Effector memory CD4-positive, alpha-beta T cell (primary cell): ENCODE measurements at places on chromosomes 3 and 15.

DNA sequence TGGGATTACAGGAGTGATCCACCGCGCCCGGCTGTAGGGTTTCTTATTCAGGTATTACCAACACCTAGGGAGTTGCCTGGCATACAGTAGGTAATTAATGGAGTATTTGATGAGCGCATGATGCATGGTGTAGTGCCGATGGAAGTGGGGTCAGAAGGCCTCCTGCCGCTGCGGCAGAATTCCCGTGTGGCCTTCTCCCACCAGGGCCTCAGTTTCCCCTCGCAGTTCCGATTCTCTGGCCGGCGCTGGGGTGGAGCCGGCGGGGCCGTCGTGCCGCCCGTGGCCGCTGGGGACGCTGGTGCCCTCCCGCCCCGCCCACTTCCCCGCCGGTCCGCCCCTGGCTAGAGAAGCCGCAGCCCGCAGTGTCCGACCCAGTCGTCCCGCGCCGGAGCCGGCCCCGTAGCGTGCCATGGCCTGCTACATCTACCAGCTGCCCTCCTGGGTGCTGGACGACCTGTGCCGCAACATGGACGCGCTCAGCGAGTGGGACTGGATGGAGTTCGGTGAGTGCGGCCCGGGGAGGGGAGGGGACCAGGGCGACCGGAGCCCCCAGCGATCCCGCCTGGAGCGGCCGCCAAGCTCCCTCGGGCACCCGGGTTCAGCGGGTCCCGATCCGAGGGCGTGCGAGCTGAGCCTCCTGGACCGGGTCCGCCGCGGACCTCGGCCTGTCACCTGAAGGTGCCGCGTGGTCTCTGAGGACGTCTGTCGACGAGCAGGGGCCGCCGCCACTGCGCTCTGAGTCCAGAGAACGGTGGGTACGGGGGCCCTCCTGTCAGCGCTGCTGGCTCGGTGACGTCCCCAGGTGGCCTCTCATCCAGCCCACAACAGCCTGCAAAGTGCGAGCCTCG lies at the start of gene IRAK2:
Gene IRAK2, plus strand, starts transcription at position 374 of the 848 bp plus-strand sequence. Its CDS starts 36 bp downstream, at position 410.
- no peaks in the 10 kb centered on the region for H3K36me3 ChIP-seq
- peaks cover 4% of the 10 kb centered on the region for H3K4me1 ChIP-seq
- H3K27ac ChIP-seq = peak within 1 kb of the TSS; percentile 73
- H3K4me3 ChIP-seq = peak within 1 kb of the TSS; percentile 98
- no peaks in the 10 kb centered on the region for H3K27me3 ChIP-seq

- no peak overlapping the region for H3K4me3 ChIP-seq
- no peak overlapping the region for H3K27ac ChIP-seq
- H3K27me3 ChIP-seq = no peaks in the 10 kb centered on the region
- DNase-seq = no peak
- H3K4me1 ChIP-seq = peaks cover 11% of the 10 kb centered on the region
These were observed 73.1 kb downstream of the ATP2B2 start for GRCh38 chr3:10432156-10432845.

DNA sequence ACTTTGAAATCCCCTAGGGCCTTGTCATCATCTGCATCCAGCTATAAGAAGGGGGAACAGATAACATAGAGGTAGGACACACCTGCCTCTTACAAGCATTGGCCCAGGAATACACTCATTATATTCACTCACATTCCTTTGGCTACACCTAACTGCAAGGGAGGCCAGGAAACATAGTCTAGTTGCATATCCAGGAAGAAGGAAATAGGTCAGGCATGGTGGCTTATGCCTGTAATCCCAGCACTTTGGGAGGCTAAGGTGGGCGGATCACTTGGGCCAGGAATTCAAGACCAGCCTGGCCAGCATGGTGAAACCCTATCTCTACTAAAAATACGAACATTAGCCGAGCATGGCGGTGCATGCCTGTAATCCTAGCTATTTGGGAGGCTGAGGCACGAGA lies 48.8 kb downstream of the GTPBP8 start:
- no peak for DNase-seq
- no peaks in the 10 kb centered on the region for H3K4me1 ChIP-seq
- H3K36me3 ChIP-seq = no peaks in the 10 kb centered on the region
- H3K27me3 ChIP-seq = no peaks in the 10 kb centered on the region

DNA sequence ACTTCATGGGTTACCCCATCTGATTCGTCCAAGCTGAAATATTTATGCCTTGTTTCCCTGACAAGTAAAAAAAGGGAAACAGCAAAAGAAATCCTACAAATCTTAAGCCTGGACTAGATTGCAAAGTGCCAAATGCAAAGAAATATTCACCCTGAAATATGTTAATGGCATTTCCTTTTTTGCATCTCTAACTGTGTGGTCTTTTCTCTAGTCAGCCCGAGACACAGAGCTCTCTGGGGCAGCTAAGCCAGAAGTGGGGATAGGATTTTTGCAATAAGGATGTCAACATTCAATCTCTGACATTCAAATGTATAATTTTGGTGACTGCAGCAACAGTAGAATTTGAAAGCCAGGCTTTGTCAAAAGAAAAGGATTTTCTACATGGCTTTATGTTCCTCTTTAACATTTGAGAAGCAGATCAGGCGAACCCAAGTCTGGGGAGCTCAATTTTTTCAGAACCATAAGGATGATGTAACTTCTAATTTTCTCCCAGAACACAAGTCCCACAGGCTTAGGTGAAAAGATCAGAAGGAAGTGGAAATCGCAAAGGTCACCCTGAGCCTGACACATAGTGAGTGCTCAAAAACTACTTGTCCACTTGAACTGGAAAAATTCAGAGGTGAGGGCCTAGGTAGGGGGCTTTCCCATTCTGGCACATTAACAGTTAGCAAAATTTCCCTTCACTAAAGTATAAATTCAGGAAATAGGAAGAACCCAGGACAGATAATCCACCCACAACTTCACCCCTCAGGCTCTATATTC lies 28.2 kb upstream of the KCNMB3 start:
- no peak overlapping the region for H3K27ac ChIP-seq
- H3K4me3 ChIP-seq = no peak overlapping the region
- no peaks in the 10 kb centered on the region for H3K27me3 ChIP-seq
- no peak for DNase-seq

- no peaks in the 10 kb centered on the region for H3K4me1 ChIP-seq
- H3K4me3 ChIP-seq = no peak overlapping the region
These were observed 222.6 kb downstream of the OSBPL10 start for GRCh38 chr3:31758322-31758965.

DNA sequence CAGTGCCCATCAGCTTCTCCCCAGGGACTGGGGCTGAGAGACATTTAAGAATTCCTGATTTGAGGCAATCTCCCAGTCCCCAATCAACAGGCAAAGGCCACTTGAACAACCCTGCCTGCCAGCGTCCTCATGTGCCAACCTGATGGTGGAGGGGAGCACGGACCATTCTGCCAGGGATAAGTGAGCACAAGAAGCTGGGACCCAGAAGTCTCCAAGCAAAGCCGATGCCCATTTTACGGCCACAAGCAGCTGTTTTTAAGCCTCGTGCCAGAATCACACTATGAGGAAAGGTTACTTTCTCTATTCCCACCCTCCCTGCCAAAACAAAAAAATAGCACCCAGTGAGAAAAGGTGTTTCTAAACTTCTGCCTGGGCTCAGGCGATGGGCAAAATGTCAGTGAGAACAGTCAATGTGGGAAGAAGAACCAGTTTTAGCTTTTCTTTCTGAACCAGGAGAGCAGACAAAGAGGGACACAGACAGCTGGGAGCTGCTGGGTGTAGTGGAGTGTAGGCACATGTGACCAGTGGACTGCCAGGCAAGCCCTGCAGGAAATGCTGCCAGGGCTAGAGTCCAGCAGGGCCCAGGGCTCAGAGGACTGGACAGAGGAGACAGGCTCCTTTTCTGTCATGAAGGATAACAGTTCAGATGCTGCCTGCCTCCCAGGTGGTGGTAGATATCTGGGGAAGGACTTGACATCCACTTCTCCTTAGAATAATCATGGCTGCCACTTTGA lies 57.7 kb downstream of the ATP2B2 start:
- H3K27ac ChIP-seq = no peak overlapping the region
- no peak overlapping the region for H3K4me3 ChIP-seq
- no peak for DNase-seq
- no peaks in the 10 kb centered on the region for H3K27me3 ChIP-seq
- no peaks in the 10 kb centered on the region for H3K4me1 ChIP-seq

- no peaks in the 10 kb centered on the region for H3K36me3 ChIP-seq
- no peak overlapping the region for H3K4me3 ChIP-seq
- DNase-seq = no peak
- H3K27me3 ChIP-seq = no peaks in the 10 kb centered on the region
These were observed 36.0 kb upstream of the BCL2A1 start for GRCh38 chr15:80006946-80007345.

DNA sequence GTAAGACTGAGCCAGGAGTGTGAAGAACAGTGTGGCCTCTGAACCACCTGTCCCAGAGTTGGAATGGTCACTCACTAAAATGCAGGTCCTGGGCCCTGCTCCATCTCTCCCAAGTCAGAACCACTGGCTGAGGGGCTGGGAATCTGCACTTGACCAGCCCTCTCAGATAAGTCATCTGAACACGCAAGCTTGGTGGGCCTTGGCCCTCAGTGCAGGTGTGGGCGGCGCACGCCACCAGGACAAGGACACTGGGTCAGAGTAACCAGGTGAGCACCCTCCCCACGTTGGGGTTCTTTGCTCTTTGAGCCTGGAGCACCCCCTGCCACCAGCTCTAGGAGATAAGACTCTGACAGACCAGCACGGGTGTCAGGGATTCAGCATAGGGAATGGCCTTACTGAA lies 42.7 kb downstream of the KIF9 start:
- H3K4me3 ChIP-seq = no peak overlapping the region
- H3K36me3 ChIP-seq = no peaks in the 10 kb centered on the region
- DNase-seq = no peak
- no peaks in the 10 kb centered on the region for H3K27me3 ChIP-seq
- no peak overlapping the region for H3K27ac ChIP-seq

- H3K27me3 ChIP-seq = no peaks in the 10 kb centered on the region
- H3K4me3 ChIP-seq = peak overlapping the region; percentile 61
- peaks cover 14% of the 10 kb centered on the region for H3K4me1 ChIP-seq
- no peaks in the 10 kb centered on the region for H3K36me3 ChIP-seq
- peak overlapping the region; percentile 75 for H3K27ac ChIP-seq
These were observed 10.0 kb downstream of the RPLP1 start for GRCh38 chr15:69462493-69463181.

GRCh38 chr15:71647487-71647808 lies 162.9 kb upstream of the NR2E3 start:
- H3K4me1 ChIP-seq = no peaks in the 10 kb centered on the region
- no peak for DNase-seq
- no peak overlapping the region for H3K4me3 ChIP-seq
- H3K27ac ChIP-seq = no peak overlapping the region
- H3K27me3 ChIP-seq = no peaks in the 10 kb centered on the region
- no peaks in the 10 kb centered on the region for H3K36me3 ChIP-seq

- no peaks in the 10 kb centered on the region for H3K36me3 ChIP-seq
- H3K4me1 ChIP-seq = no peaks in the 10 kb centered on the region
- H3K27ac ChIP-seq = no peak overlapping the region
- DNase-seq = no peak
- H3K4me3 ChIP-seq = no peak overlapping the region
These were observed 101.1 kb downstream of the GREM1 start for GRCh38 chr15:32818758-32819447.

GRCh38 chr15:89179966-89180875 lies 41.2 kb downstream of the RLBP1 start:
- no peaks in the 10 kb centered on the region for H3K27me3 ChIP-seq
- H3K27ac ChIP-seq = no peak overlapping the region
- H3K4me1 ChIP-seq = peaks cover 3% of the 10 kb centered on the region
- no peak for DNase-seq

GRCh38 chr15:73989001-73989798 lies 2.9 kb downstream of the STOML1 start:
- DNase-seq = no peak
- peaks cover 23% of the 10 kb centered on the region for H3K4me1 ChIP-seq
- H3K36me3 ChIP-seq = peaks cover 3% of the 10 kb centered on the region
- no peaks in the 10 kb centered on the region for H3K27me3 ChIP-seq
- H3K4me3 ChIP-seq = no peak overlapping the region

GRCh38 chr3:179977356-179977755 lies 59.4 kb downstream of the PEX5L start:
- DNase-seq = no peak
- H3K4me3 ChIP-seq = no peak overlapping the region
- no peaks in the 10 kb centered on the region for H3K27me3 ChIP-seq

GRCh38 chr3:139325551-139325950 lies 18.3 kb upstream of the MRPS22 start:
- no peak for DNase-seq
- H3K4me3 ChIP-seq = no peak overlapping the region
- H3K27me3 ChIP-seq = peaks cover under 1% of the 10 kb centered on the region
- no peaks in the 10 kb centered on the region for H3K36me3 ChIP-seq
- peaks cover 8% of the 10 kb centered on the region for H3K4me1 ChIP-seq

- H3K27ac ChIP-seq = no peak overlapping the region
- H3K4me1 ChIP-seq = no peaks in the 10 kb centered on the region
- no peak for DNase-seq
- no peaks in the 10 kb centered on the region for H3K36me3 ChIP-seq
These were observed 79.6 kb upstream of the DCBLD2 start for GRCh38 chr3:98980915-98981596.

- H3K4me3 ChIP-seq = no peak overlapping the region
- H3K36me3 ChIP-seq = no peaks in the 10 kb centered on the region
- no peaks in the 10 kb centered on the region for H3K4me1 ChIP-seq
- no peaks in the 10 kb centered on the region for H3K27me3 ChIP-seq
- H3K27ac ChIP-seq = no peak overlapping the region
These were observed 315.8 kb downstream of the NTRK3 start for GRCh38 chr15:87940768-87941167.

DNA sequence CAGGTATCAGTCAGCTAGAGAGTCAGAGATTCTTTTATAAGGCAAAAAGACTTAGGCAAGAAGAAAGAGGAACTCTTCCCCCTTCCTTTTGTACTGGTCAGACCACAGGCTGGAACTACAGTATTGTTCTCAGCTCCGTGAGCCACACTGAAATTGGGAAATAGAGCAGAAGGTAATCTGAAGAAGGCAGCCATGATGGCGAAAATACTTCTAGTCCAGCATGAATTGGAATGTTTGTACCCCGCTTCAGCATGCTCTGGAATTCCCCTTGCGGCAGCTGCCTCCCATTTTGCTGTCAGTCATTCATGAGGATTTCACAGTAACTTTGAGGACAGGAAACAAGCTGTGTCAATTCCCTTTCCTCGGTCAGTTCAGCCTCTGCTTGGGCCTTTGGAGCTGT lies 96.2 kb downstream of the CORO2B start:
- DNase-seq = no peak
- H3K27me3 ChIP-seq = no peaks in the 10 kb centered on the region
- no peaks in the 10 kb centered on the region for H3K36me3 ChIP-seq

DNA sequence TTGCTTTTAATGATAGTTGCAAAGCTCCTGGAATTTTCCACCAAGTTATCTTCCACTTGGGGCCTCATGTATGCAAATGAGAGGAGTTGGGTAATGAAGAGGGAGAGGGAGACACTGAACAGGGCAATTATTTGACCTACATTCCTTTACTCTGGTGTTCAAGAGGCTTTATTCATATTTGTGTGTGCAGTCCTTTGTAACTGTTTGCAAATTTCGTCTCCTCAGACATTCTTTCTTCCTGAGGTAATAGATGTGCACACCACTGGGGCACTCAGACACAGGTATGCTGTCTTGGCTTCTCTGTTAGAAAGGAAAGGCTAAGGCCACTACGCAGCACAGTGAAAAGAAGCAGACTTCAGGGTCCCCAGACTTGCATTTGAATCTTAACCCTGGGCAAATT lies 189.7 kb upstream of the IL12A start:
- peaks cover 2% of the 10 kb centered on the region for H3K27me3 ChIP-seq
- DNase-seq = no peak
- no peaks in the 10 kb centered on the region for H3K4me1 ChIP-seq
- H3K36me3 ChIP-seq = no peaks in the 10 kb centered on the region
- no peak overlapping the region for H3K27ac ChIP-seq
